ENCODE measurements at places on chromosomes 7 and 10. TPM values are rescaled to one million over a fixed set of nuclear protein-coding genes. Genes with fewer than 3 reads are reported as not detected.

DNA sequence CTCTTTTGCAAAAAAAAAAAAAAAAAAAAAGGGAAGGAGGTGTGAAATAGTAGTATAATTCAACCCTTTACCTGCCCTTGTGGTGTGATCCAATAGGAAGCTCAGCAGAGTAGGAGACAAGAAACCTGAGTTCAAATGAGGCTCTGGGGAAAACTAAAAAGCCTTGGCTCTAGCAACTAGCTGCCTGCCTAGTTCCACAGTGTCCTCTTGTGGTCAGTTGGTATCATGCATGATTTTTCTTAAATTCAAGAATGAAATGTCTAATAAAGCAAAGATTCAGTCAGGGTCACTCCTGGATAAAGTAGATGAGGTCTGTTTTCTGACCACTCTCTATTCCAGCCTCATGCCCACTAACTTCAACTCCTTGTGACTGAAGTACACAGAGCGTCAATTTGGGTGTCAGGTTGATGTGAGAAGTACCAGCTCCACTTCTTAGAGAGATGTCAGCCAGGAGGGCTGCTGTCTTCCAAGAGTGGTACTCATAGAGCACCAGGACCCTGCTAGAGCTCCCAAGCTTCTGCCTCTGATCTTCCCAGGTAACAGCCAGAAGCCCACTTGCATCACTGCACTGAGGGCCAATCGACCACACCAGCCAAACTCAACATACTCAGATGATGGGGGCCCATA is 10.5 kb downstream of the LSM5 start:
- DNase-seq: no peak

DNA sequence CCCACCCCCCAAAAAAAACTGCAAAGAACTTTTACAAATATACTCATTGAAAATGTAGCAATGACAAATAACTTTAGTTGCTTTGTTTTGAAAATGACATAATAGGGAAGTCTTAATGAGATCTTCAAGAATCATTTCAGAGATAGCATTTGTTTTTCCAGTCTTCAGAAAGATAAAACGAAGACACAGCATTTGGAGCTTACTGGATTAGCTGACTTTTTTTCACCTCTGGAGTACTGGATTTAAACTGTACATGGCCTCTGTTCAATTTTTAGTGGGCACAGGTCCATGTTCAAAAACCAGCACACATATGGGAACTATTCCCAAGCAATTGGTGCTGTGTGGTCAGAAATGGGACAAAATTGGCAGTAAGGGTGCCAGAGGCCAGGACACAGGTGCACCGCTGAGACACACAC is 3.9 kb downstream of the RAB11FIP2 start:
- DNase-seq: no peak

GRCh38 chr7:96426027-96426426 is 104.1 kb upstream of the SLC25A13 start:
- no peak for DNase-seq

DNA sequence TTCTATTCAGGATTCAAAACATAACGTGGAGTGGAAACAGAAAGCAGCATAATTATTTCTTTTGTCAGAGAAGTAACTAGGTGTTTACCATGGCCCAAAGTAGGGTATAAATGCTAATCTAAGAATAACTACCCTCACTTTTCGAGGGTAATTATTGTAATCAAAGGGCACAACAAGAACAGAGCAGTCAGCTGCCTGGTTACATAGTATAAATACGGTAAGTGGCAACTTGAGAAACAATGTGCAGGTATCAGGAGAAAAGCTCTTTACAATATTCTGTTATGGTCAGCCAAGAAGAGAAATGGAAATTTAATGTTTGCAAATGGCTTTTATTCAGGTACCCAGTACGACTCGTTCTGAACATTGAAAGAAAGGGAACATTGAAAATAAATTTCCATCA is 242.0 kb upstream of the NPY start:
- DNase-seq: no peak

DNA sequence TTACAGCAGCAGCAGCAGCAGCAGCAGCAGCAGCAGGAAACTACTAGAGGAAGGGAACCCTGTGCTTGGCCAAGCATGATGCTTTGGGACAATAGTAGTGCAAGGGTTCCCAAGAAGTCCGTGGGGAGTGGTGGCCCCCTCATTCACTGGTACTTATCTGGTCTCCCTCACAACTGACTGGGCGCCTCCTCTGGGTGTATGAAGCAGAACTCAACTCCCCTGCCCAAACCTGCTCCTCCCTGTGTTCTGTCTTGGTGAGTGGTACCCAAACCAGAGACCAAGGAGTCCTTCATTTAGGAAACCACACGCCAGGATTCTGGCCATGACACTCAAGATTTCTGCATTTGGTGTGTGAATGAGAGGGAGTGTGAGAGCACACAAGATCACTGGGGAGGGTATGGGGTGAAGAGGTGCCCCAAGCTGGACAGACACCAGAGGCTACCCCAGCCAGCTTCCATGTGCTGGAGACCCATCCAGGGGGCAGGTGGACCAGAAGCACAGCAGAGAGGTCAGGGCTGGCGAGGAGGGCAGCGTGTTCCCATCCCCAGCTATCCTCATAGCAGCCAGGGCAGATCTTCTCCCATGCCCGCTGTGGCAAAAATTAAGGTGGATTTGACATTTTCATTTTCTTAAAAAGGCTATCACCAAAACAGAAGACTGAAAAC is 10.6 kb upstream of the ZNF777 start:
- no peak for DNase-seq

GRCh38 chr7:101681170-101682007 is 52.3 kb upstream of the MYL10 start:
- no peak for DNase-seq

DNA sequence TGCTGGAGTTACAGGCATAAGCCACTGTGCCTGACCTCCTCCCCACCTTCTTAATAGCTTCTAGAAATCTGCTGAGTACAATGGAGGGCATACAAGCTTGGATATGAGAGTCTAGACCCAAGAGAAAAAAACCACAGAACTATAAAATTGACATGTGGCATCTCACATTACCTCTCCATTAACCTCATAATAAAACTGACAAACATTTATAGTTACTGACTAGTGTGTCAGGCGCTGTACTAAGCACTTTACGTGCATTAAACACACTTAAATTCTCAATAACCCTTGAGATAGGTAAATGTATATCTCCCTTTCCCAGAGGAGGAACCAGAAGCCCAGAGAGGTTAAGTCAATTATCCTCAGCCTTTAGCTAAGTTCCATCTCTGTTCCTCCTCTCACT is 300.5 kb upstream of the MYO3A start:
- DNase-seq: no peak

GRCh38 chr10:43822631-43823580 is 174.2 kb upstream of the ZNF32 start:
- DNase-seq: no peak

DNA sequence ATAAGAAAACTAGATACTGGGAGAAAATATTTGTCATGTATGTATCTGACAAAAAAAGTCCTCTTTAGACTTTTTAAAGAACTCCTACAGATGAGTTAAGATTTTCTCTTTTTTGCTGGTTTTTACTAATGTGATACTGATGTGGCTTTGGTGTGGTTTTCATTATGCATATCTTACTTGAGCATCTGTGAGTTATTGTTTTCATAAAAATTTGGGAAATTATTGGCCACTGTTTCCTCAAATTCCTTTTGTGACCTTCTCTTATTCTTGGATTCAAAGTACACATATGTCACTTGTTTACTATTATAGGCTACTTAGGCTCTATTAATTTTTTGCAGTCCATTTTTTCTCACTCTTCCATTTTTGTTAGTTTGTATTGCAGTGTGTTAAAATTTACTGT is 89.0 kb downstream of the PPP1R9A start:
- DNase-seq: no peak

GRCh38 chr7:4006687-4007086 is 675.4 kb upstream of the FOXK1 start:
- no peak for DNase-seq

DNA sequence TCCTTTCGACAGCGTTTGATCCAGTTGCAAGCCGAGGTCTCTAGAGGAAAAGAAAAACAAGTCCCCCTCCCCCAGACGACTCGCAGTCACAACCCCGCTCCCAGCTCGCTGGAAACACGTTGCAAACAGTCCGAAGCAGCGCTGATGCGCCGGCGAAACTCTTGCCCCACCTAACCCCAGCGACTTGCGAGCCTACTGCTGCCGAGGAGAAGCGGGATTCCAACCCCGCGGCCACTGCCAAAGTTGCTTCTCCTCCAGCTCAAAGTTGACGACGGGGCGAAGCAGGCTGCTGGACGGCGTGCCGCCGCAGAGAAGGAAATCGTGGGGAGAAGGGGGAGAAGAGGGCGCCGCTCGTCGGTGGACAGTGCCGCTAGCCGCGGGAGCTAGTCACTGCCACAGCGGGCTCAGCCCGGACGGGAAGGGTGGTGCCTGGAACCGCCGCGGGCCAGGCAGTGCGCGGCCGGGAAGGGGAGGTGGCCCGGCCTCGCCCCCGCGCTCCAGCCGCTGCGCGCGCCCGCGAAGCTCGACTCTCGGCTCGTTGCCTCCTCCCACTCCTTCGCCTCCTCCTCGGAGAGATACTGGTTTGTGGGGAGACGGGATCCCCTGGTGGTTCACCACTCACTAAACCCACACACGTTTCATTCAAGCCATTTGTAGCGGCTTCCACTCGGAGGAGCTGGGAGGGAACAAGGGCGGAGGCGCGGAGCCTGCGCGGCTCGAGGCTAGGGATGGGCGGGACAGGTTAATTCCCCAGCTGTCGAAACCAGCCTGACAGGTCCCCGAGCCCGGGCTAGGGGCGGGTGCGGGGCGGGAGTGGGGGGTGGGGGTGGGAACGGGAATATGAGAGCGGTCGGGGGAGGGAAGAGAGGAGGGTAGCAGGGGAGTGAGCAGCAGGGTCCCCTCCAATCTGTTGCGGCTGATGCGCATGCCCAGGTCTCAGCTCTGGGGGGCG is at the start of gene GPR37:
GPR37 (minus strand) TSS at position 392 of the 952 bp plus-strand sequence. CDS start 816 bp downstream, outside the sequence.
- no peak for DNase-seq

- DNase-seq: no peak
Observed at GRCh38 chr10:103545771-103546281, 52.3 kb downstream of the NEURL1 start.

- no peak for DNase-seq
Observed at GRCh38 chr7:79046061-79046460, 407.4 kb downstream of the MAGI2 start.

GRCh38 chr7:151076863-151077704 is 3.5 kb downstream of the FASTK start:
- DNase-seq: no peak

DNA sequence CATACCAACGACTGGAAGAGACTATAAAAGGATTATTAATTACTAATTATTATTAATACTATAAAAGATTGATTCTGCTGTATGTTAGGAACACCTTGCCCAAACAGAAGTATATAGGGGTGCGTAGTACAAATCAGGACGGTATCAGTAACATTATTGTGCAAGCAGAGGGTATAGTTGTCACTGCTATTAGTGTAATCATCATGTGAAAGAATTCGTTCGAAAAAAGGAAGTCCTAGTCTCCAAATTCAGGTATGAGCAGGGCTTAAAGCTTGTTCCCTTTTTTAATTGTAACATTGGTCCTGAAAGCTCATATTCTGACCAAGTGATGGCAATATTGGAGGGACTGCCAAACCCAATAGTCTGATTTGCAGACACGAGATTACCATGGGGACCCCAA is 81.8 kb downstream of the THSD7A start:
- DNase-seq: no peak

- no peak for DNase-seq
Observed at GRCh38 chr10:113379091-113379490, 173.8 kb upstream of the HABP2 start.

- DNase-seq: no peak
Observed at GRCh38 chr7:28081016-28081415, 99.6 kb downstream of the JAZF1 start.

- DNase-seq: peak; percentile 70
Observed at GRCh38 chr7:142854372-142855113, at the start of gene EPHB6. TSS of gene EPHB6 (plus strand) at chr7:142855076. CDS start at chr7:142863228, 8,152 bp downstream.

- no peak for DNase-seq
Observed at GRCh38 chr7:39683216-39683845, 60.0 kb downstream of the RALA start.

DNA sequence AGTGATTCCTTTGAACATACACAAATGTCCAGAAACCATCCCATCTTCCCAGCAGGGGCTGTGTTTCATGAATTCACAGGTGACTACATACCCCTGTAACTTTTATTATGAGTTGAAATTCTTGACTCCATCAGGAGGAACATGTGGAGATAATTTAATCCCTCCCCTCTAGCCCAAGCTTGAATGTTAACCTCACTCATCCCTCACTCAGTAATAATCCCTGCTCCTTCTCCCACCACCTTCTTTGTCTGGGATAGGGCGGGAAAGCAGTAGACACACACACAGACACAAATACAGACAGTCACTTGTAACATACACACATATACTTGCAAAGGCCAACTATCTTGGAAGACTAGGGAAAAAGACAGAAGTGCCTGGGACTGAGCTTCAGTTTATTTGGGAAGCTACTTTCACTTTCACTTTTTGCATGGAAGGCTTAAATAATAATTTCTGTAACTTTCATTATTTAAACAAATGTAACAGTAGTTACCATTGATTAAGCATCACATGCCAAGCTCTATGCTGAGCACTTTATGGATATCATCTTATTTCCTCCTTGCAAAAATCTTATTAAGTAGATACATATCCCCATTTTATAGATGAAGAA is 7.3 kb downstream of the AASS start:
- DNase-seq: no peak

DNA sequence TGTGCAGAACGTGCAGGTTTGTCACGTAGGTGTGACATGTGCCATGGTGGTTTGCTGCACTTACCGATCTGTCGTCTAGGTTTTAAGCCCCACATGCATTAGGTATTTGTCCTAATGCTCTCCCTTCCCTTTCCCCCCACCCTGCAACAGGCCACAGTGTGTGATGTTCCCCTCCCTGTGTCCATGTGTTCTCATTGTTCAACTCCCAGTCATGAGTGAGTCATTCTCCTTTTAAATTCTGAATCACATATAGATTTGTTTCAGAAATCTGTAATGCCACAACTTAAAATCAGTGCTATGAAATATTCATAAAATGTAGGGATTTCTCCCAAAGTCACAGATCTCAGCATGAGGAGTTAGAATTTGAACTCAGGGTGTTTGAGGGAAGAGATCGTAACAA is 552.5 kb upstream of the MBL2 start:
- DNase-seq: no peak

- no peak for DNase-seq
Observed at GRCh38 chr7:104873401-104873800, 140.6 kb upstream of the KMT2E start.

- no peak for DNase-seq
Observed at GRCh38 chr7:55903985-55904759, 16.9 kb downstream of the ZNF713 start.

- DNase-seq: no peak
Observed at GRCh38 chr10:33193701-33194521, 140.6 kb downstream of the NRP1 start.

Gene DOCK1
- not detected for total RNA-seq

Gene MINPP1
- 7.3 TPM for total RNA-seq

Gene CDC14C
- total RNA-seq: not detected

Gene SERPINE1
- total RNA-seq: not detected

Gene DEPP1
- total RNA-seq: 0.11 TPM

Gene UCN3
- total RNA-seq: not detected
